ENCODE measurements at places on chromosomes 5 and 9. TPM values are rescaled to one million over a fixed set of nuclear protein-coding genes. Genes with fewer than 3 reads are reported as not detected.

The SLC45A2 gene
- not detected for total RNA-seq

DNA sequence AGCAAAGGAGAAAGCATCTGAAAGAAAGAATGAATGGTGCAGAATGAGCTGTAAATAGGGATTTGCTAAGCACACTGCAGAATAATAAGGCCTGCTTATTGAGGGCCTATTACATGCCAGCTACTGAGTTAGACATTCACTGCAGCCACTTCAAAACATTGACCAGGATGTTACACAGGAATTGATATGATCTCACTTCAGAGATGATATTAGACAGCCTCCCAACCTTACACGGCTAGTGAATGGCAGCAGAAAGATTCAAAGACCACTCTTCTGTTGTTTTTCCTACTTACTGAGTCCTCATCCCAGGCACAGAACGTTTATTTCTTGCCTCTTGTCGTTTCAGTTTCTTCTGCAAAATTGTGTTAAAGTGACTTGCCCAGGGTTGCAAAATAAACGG lies 1209.9 kb upstream of the WWC1 start:
- DNase-seq, result no peak

GRCh38 chr5:36685631-36686288 lies 79.4 kb downstream of the SLC1A3 start:
- DNase-seq, result no peak

The PPP2R2B gene
- total RNA-seq, result not detected

- no peak for DNase-seq
These were observed 275.2 kb downstream of the CDH9 start for GRCh38 chr5:26763215-26763614.

DNA sequence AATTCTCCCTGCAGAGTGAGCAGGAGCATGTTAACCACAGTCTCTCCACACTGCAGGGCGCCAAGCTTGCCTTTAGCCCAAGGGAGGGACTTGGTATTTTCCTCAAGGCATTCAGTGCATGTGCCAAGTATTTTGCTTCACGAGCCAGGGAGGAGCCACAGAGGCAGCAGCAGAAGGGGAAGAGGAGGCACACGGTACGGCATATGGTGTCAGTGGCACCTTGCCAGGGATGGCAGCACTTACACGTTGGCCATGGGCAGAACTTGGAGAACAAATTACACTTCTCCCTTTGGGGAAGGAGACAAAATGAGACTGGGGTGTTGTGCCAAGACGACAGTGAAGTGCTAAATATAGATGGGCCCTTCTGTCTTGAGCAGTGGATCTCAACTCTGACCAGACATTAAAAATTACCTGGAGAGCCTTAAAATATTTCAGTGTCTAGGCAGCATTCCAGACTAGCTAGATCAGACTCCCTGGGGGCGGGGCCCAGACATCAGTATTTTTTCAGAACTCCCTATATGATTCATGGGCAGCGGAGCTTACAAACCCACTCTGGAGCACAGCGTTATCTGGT lies 155.8 kb downstream of the DRD1 start:
- no peak for DNase-seq

The PPP3R2 gene
- not detected for total RNA-seq

- no peak for DNase-seq
These were observed 369.4 kb downstream of the TMEM161B start for GRCh38 chr5:87899208-87899661.

DNA sequence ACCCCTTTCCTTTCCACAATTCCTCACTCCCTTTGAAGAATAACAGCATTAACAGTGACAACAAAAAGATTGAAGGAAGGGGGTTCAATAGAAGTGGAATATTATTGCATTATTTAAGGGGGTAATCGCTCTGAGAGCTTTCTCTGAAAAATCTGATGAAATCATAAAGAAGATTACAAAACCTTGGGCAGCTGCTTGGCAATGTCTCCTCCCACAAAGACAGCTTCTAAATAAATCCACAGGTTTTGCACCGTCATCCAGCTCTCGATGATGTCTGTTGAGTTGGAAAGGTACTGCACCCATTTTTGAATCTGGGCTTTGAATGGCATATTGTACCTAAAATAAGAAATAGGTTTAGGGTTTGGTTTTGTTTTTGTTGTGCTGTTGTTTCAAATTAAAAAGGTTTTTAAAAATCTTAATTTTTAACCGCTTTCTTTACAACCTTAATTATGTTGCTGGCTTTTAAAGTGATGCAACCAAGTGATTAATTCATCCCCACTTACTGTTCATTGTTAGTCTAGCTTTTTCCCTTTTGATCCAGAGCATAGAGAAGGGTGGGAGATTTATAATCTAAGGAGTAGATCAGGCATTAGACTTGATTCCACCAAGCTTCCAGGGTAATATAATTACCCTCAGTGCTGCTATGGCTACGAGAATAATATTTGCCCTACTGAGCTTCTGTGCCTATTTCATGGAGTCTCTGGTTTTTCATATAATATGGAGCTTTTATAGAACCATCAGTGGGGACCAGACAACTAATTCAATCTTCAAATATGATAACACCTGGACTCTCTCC lies 85.0 kb downstream of the DNAH5 start:
- DNase-seq, result no peak

DNA sequence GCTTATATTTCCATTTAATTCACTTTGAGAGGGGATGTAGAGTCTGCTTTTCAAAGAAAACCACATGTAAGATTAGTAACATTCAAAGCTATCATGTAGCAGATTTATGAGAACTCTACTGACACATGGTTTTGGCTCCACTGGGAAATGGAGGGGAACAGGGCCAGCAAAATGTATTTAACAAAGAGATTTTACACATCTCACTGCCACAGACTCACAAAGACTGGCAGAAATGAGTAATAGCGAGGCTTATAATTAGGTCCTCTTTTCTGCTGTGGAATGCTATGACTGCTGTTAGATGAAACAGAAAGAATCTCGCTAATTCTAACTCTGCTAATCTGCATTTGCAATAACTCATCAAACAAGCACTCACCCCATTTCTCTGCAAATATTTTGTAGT lies 4.5 kb downstream of the DAP start:
- DNase-seq, result peak; percentile 49

DNA sequence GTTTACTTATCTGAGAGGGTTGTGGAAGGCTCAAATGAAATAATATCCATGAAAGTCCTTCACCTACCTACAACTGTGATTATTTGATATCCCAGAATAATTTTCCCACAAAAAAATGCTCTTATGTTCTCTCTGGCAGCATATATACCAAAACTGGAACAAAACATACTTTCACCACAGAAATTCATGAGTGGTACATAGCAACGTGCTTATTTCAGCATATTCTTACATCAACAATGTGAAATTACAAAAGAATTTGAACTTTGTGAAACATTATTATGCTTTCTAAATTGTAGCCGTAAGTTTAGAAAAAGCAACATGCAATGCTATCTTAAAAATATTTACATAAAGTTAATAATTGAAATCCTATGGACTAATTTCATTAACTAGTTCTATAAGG lies 137.1 kb downstream of the GABRB2 start:
- no peak for DNase-seq

DNA sequence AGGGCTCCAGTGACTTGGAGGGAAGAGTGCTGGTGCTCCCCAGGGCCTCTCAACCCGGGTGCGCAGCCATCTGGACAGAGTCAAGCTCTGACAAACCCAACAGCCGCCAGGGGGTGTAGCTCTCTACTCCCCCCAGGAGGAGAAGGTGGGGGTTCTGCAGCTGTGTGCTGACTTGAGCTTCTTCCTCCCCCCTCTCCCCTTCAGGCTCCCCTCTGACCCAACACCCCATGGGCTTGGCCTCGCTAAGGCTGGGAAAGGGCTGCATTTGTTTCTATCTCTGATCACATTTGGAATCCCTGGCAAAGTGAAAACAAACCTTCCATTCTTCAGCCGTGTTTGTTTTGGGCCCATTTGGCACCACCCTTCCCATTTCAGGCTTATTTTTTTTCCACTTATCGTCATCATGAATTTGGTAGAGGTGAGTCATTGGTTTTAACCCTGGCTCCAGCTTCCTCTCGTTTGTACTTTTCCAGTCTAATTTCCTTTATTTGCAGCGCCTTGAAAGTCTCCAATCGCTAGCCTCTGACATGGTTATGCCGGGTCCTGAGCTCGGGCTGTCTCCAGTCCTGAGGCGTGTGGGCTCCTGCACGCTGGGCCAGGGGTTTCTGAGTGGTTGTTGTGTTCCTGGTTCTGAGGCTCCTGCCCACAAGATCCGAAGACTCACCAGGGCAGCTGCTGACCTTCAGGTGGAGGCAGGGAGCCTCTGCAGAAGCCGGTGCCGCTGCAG lies 36.1 kb downstream of the DAP start:
- no peak for DNase-seq

The TRIM52 gene
- 18.7 TPM for total RNA-seq

The TMEM215 gene
- not detected for total RNA-seq

- DNase-seq, result no peak
These were observed 35.3 kb upstream of the SPRY4 start for GRCh38 chr5:142360051-142360498.

- no peak for DNase-seq
These were observed 1352.0 kb upstream of the CDH9 start for GRCh38 chr5:28390341-28390740.

DNA sequence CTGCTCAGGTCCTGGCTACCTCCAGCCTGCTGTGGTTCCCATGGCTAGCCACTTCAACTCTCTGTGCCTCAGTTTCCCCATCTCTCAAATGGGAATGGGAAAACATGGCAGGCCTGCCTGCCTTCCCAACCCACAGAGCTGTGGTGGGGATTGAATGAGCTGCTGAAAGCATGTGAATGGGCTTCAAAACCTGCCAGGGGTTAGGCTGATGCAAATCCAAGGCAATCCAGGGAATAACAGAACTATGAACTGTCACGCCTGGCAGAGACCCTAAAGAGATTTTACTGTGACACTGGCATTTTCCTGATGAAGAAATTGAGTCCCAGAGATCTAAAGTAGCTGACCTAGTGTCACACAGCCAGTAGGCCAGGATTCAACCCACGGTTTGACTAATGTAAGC lies 29.9 kb upstream of the TCF7 start:
- no peak for DNase-seq

The WHRN gene
- total RNA-seq, result 0.76 TPM

The FOXI1 gene
- total RNA-seq, result not detected

The PCDHA10 gene
- not detected for total RNA-seq

- DNase-seq, result no peak
These were observed 301.0 kb downstream of the RASEF start for GRCh38 chr9:82761956-82762355.

The RLN2 gene
- total RNA-seq, result not detected

The KIF20A gene
- 16.9 TPM for total RNA-seq

The TEX48 gene
- total RNA-seq, result not detected

- DNase-seq, result no peak
These were observed 121.6 kb downstream of the TLR4 start for GRCh38 chr9:117825609-117826347.

The ABO gene
- total RNA-seq, result not detected

- no peak for DNase-seq
These were observed 41.0 kb upstream of the FBN2 start for GRCh38 chr5:128579093-128579492.

DNA sequence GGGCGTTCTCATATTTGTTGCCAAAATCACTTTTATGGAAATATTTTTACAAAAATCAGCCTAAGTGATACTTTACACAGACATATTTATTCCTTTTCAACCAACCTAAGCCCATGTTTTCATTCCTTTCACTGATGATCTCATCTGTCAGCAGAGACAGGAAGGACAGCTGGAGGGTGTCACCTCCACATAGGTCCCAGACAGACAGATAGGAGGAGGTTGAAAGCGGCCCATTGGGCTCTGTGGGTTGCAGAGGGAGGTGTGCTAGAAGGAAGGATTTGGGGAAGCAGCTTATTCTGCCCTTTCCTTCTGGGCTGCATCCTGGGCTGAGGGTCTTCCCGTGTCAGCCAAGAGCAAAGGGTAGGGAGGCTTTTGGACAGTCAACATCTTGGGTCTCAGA lies 26.0 kb upstream of the SEMA4D start:
- DNase-seq, result no peak

- DNase-seq, result no peak
These were observed 34.9 kb upstream of the PPP3R2 start for GRCh38 chr9:101629636-101630035.

DNA sequence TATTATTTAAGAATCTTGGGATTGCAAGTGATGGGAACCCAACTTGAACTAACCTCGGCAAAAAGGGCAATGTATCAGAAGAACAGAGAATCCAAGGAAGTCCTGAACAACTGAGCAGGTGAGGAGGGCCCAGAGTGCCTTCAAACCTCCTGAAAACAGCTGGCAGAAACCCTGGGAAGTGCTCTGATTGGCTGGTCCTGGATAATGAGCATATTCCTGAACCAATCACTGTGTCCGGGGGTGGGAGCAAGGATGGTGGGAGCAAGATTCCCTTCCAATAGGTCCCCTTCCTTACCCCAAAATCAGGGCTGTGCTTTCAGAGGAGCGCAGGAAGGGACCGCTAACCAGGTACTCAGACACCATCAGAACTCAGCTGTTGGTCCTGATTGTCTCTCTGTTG lies 31.9 kb upstream of the TBC1D2 start:
- no peak for DNase-seq

- DNase-seq, result peak; percentile 49
These were observed 42.9 kb upstream of the AFAP1L1 start for GRCh38 chr5:149228618-149229297.

DNA sequence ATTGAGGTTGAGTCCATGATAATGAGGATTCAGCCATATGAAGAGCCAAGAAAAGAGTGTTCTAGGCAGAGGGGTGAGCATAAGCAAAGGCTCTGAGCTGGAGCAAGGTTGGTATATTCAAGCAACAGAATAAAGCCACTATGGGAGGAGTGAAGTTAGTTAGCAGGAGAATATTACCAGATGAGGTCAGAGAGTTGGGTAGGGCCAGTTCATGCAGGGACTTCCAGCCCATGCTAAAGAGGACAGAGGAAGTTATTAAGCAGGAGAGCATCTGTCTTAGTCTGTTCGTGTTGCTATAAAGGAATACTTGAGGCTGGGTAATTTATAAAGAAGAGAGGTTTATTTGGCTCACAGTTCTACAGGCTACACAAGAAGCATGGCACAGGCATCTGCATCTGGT lies 57.1 kb upstream of the ATG10 start:
- DNase-seq, result no peak

The CSF2 gene
- total RNA-seq, result not detected

DNA sequence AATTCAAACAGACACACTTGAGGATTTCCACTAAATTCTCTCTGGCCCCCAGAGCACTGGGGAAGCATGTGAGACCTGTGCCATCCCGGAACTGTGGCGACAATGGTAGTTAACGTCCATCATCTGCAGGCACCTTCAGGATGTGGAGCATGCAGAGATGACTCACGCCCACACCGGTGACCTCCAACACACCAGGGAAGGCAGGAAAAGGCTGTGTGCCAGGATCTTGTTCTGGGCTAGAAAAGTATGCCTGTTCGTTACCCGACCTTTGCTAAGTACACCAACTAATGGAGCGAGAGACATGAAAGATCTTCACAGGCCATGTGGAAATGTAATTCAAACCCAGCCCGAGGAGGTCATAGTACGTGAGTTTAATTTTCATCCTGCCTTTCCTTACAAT lies 208.8 kb downstream of the MELK start:
- no peak for DNase-seq

The MOB3B gene
- 0.45 TPM for total RNA-seq

- no peak for DNase-seq
These were observed 163.2 kb downstream of the CACNA1B start for GRCh38 chr9:138040446-138041430.

The PDE6A gene
- total RNA-seq, result not detected

The FBXW11 gene
- total RNA-seq, result 72.9 TPM

GRCh38 chr5:161400583-161400982 lies 145.9 kb downstream of the GABRB2 start:
- no peak for DNase-seq
